Astrocyte of the hippocampus (primary cell): ENCODE measurements at places on chromosomes 4 and X.
A peak's percentile ranks its signal among the peaks of the same experiment; 100 is the strongest.

GRCh38 chr4:156420623-156421022 is 467.0 kb upstream of the CTSO start:
- no peak for DNase-seq

DNA sequence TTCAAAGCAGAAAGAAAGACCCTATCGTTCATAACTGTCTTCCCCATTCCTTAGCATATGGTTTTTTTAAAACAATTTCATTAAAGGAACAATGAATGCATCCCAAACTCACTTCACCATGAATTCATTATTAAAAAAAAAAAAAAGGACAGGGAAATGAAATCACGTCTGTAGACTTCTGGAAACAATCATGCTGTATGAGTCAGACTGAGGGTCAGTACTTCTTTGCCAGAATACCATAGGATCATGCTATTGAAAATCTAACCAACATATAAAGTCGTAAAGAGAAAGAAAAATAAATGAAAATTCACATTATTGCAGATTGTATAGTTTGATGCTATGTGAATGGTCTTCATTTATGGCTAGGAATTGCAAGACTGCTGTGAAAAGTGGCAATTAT is 144.4 kb downstream of the PCDH18 start:
- DNase-seq: peak; percentile 32

GRCh38 chr4:1370321-1371124 is 23.5 kb downstream of the UVSSA start:
- no peak for DNase-seq

DNA sequence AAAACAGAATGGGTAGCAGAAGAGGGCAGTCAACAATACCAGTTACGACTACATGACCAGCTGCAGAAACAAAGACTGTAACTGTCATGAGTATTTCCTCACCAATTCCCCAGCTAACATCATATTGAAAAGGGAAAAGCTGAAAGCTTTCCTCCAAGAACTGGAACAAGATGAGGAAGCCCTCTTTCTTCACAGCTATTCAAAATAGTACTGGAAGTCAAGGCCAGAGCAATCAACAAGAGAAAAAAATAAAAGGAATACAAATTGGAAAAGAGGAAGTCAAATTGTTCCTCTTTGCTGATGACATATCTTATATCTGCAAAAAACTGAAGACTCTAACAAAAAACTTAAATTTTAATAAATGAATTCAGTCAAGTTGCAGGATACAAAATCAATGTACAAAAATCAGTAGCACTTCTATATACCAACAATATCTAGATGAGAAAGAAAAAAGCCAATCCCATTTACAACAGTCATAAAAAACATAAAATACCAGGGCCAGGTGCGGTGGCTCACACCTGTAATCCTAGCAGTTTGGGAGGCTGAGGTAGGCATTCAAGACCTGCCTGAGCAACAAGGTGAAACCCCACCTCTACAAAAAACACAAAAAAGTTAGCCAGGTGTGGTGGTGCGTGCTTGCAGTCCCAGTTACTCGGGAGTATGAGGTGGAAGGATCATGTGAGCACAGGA is 125.4 kb downstream of the ATP8A1 start:
- no peak for DNase-seq

DNA sequence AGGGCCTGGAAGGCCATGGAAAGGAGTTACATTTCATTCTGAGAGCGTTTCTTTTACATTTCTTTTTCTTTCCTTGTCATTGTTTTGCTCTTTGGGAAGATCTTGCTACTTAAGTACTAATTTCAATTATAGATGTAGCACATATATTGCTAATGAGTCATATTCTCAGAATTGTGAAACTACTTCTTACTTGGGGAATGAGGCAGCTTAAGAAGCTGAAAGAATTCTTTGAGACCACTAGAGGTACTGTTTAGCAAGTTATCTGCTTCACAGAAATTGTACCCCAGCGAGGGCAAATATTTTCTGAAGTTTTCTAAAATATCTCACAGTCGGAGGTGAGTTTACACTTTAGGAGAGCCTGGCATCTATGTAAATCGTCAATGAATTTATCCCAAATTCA is 100.6 kb downstream of the AFF2 start:
- DNase-seq: peak; percentile 45

DNA sequence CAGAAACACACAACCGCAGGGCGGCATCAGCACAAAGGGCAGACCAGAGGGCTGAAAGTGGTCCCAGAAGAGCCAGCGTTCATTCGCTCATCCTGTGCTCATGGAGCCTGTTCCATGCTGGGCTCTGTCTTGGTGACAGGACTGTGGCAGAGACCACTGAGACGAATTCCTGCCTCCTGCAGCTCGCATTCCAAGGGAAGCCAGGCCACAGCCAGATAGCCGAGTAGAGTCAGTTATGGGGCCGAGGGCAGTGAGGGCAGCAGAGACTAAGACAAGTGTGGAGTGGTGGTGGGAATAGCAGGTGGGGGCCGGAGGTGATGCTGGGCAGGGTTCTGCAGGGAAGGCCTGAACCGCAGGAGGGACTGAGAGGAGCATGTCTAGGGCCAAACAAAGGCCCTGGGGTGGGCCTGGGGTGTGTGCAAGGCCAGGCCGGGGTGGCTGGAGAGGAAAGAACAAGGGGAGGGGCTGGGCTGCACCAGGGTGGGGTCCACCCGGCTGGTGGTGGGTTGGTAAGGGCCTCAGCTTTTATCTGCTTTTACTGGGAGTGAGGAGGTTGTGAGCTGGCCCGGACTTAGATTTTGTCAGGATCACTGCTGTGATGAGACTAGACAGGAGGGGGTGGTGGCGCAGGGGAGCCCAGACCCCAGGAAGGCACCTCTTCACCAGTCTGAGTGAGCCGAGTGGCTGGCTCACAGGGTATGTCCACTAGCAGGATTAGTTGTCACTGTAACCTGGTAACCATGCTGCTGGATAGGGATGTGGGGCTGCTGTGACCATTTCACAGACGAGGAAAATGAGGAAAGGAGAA is 6.3 kb downstream of the PSAPL1 start:
- DNase-seq: peak; percentile 31

DNA sequence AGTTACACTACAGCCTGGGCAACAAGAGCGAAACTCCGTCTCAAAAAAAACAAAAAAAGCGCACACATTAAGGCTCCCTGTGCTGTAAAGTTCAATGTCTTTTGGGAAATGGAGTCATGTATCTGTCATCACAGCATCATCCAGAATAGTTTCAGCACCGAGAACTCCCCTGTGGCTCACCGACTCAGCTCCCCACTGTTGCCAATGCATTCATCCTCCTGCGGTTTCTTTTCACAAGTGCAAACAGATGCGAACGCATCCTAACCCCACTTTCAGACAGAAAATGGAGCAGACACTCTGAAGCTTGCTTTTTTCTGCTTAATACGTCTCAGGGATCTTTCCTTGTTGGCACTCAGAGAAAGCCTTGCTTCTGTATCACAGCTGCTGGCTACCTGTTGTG is 13.8 kb upstream of the SH3TC1 start:
- peak; percentile 42 for DNase-seq

DNA sequence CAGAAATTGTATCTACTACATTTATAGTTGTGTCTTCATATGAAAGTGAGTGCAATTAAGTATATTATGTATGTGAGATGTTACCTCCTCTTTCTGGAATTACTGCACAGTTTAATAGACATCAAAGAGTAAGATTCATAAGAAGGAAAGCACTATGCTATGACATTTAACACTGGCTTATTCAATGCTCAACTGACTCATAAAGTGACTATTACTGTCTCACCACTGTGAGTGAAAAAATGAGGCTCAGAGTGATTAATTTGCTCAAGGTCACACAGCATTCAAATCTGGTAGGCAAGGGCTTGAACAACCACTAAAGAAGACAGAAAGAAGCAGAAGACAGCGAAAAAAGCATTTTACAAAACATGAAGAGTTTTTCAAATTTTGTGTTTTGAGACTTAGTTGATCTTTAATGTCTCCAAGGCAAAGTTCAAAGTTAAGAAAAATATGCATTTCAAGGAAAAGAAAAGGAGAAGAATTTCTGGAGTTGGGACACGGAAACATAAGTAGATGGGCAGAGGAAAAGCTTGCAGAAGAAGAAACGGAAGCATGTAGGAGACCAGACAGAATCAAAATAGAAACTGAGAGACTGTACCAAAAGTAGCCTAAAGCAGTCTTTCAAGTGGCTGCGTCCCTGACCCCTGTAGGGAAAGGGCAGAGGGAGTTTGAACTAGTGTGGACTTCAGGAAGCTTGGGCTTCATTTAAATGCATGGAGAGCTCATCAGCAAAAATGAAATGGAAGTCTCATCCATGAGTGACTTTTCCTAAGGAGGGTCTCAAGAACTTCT is 66.3 kb downstream of the KCNIP4 start:
- no peak for DNase-seq

DNA sequence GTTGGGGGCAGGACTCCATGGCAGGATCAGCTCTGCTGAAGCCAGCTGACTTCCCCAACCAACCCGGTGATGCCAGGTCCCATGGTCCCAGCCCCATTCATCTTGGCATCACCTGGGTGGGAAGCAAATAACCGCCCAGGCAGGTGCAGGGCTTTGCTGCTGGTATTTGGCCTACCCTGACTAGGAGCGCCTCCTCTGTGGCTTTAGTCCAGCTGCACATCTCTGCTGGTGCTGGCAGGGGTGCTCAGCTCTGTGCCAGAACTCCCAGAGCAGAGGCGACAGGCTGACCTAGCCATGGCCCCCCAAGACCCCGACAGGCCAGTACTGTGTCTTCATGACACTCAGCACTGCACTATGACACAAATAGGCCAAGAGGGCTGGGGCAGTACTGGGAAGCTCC is 64.4 kb downstream of the STARD8 start:
- DNase-seq: no peak

DNA sequence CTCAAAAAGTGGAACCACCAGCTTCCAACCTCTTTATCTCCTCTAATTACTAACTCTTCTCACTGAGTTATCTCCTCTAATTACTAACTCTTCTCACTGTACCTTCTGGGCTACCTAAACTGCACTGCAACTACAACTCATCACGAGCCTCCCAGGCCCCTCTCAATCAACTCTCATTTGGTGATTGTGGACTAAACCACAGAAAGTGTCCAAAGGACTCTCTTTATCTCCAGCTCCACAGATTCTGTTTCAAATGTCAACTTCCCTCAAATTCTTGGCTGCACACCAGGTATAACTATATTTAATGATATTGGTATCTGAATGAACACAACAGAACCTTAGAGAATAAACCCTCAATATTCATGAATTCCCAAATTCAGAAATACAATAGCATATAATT is 182.9 kb downstream of the MAML3 start:
- no peak for DNase-seq
